ENCODE measurements at places on chromosomes 1 and 21.

GRCh38 chr1:156600733-156601121, 552 bp downstream of the GPATCH4 start:
- DNase-seq = no peak

- peak; percentile 30 for DNase-seq
Measured at GRCh38 chr1:98388441-98388840, 273.1 kb upstream of the SNX7 start.

GRCh38 chr21:44779417-44780136, 22.0 kb downstream of the UBE2G2 start:
- DNase-seq = no peak

GRCh38 chr1:92877792-92878191, 46.0 kb downstream of the RPL5 start:
- DNase-seq = peak; percentile 6

GRCh38 chr1:83857103-83857502, 141.8 kb downstream of the TTLL7 start:
- DNase-seq = peak; percentile 21

DNA sequence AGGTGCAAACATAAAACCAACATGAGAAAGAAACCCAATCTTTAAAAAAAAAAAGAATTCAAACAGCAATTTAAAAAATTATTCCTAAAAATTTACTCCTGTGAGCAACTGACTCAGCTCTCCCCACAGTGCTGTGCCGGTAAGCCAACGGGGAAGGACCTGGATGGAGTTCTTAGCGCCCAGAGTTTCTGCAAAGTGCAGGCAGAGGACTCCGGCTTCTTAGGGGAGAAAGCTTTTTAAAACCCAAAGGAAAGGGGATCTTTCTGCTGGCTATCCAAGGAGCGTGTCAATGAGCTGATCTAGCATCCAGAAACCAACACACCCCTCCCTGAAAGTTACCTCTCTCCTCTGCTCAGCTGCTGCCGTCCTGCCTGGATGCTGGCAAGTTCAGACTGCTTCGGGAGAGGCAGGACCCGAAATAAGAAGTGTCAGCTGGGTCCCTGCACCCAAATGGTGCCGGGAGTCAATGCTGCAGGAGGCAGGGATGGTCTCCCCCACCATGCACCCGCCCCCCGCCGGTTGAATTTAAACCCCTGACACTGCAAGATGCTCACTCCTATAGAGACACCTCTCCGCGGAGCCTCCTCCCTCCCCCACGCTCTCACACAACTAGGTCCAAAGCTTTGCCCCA, 32.2 kb upstream of the H6PD start:
- no peak for DNase-seq

DNA sequence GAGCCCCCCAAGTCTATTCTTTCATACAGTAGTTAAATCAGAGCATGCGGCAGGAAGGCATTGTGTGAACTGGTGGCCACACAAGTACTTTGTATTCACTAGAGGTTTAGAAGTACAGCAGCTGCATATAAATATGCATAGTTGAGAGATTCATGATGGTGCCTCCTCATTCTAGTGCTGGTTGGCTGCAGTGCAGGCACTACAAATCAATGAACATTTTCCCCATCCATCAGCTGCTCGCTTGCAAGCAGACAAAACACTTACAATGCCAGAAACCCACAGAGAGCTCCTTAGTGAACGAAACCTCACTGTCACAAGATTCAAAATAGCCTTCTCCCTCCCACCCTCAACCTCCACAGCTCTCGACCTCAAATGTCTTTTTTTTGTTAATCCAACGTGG, 726.2 kb downstream of the USP25 start:
- no peak for DNase-seq

Data from inflammatory macrophage treated with lipopolysaccharide for 4 hours (primary cell).